ENCODE measurements at places on chromosomes 1 and 21.

GRCh38 chr1:38433084-38433722, 386.6 kb upstream of the POU3F1 start:
- DNase-seq = no peak

DNA sequence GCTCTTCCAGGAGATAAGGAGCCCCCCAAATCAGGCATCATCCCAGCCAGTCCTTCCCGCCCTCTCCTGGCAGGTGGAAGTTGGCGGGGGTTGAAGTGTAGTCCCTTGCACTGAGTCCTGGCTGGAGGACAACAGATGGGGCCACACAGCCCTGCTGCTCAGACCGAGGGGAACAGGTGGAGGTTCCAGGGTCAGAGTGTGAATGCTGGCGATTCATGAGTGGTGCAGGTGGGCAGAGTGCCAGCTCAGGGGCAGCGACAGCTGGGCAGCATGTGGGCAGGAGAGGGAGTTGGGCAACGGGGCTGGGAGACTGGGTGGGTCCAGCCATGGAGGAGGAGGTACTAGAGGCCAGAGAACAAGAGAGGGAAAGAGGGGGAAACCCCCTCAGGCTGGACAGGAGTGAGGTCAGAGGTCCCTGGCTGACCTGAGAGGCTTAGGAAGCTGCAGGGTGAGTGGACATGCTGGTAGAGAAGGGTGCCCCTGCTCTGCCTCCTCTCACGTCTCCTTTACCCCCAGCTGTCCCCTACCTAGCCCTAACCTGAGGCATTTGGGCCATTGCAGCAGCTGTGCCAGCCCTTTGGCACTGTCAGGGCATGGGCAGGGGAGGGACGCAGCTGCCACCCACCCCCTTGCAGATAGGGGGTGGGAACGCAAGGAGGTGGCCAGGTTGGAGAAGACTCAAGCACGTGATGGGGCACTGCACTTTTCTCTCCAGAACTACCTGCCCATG, 11.3 kb upstream of the ADORA1 start:
- DNase-seq = no peak

DNA sequence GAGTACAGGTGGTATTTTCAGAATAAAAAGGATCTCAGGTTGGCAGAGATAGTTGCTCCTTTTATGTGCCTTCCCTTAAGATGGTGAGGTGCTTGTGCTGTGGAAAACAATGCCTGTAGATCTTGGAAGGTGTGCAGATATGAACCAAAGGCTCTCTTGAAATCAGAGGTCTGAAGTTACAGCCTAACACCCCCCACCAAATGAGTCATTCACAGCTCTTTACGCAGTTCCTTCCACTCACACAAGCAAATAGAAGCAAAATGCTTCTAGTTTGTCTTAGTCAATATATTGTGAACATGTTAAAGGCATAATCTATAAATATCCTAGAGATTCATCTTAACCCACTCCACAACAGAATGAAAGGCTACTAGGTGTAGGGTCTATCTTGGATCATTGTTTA, 128.9 kb upstream of the NR5A2 start:
- no peak for DNase-seq

DNA sequence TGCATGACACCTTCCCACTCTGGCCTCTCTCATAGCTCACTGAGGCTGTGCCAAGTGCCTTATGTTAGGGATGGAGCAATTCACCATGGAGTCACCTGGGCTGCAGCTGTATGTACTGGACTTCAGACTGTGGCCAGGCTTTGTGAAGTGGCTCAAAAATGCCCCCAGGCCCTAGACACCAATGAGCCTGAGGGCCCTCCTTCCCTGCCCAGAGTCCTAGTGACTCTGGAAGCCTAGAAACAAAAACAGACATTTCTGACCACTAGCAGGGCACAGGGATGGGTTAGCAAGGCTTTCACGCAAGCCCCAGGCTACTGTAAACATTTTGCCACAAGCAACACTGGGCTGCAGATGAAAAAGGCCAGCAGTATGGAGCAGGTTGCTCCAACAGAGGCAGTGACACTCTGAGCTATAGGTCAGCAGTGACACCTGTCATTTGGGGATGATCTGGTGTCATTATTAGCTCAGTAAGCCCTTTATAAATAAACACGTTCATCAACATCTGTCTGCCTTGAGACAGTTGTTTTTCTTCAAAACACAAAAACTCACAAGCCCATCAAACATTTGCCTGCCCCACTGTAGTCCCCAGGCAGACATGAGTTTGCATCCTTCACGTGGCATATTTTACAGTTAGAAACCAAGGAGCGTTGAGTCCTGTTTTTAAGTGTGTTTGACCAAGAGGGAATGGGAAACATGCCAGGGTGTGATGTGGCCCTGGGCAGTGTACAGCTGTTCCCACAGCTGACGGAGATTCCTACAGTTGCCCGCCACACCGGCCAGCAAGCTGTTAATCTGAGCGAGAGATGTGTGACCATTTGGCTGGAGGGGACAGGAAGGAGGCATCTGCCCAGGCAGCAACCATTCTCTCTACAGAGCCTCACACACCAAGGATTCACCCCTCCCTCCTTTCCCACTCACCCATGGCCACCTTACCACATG, 66.8 kb downstream of the KCNN3 start:
- DNase-seq = no peak

- no peak for DNase-seq
Observed at GRCh38 chr1:161391611-161392010, 23.9 kb upstream of the CFAP126 start.

DNA sequence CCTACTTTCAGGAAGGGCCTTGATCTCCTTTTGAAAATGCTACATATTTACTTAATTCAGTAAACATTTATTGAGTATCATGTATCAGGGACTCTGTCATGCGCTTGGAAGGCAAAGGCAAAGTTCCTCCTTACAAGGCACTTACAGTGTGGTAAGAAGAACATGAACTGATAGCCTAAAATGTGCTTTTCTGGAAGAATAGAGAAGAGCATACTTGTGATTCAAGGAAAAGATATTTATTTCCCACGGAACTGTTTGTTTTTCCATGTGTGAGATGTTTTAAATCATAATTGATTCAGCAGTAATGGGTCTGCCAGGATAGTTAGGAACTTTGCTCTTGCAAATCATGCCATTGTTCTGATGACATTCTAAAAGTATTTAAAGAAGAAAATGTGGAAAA, 110.1 kb upstream of the ZNHIT6 start:
- no peak for DNase-seq

- DNase-seq = no peak
Observed at GRCh38 chr1:66981679-66982078, 56.9 kb downstream of the MIER1 start.

- DNase-seq = no peak
Observed at GRCh38 chr1:61056196-61056572, 26.2 kb upstream of the NFIA start.

DNA sequence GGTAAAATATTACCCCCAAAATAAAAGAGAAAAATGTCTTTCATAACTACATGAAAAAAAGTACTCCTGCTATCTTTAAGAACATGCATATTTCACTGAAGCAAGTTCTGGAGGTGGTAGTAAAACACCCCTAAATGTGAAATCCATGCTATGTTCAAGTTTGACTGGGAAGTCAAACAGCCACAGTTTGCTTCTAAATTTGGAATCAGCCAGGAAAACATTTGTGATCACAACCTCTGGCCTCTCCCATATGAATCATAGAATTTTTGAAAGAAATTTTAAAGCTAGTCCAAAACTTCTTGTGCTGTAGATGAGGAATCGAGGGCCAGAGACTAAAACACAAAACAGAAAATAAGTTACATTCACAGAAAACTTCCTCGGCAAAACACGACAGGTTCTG, 6.6 kb downstream of the SORT1 start:
- no peak for DNase-seq

- DNase-seq = no peak
Observed at GRCh38 chr1:41914516-41914915, 4.2 kb downstream of the HIVEP3 start.

- DNase-seq = no peak
Observed at GRCh38 chr1:231194476-231194842, 32.6 kb downstream of the TRIM67 start.

- DNase-seq = no peak
Observed at GRCh38 chr1:193437785-193438184, 251.4 kb upstream of the B3GALT2 start.

Measured in stimulated activated CD8-positive, alpha-beta memory T cell treated with anti-CD3 and anti-CD28 coated beads, Interleukin-7, amount 100 ng/mL, for 1 hour (primary cell).